ENCODE measurements at places on chromosomes 4 and X. TPM values are rescaled to one million over a fixed set of nuclear protein-coding genes. Genes with fewer than 3 reads are reported as not detected.
A peak's percentile ranks its signal among the peaks of the same experiment; 100 is the strongest.

- DNase-seq, result no peak
- H3K27ac ChIP-seq, result no peak overlapping the region
- no peaks in the 10 kb centered on the region for H3K36me3 ChIP-seq
- H3K4me3 ChIP-seq, result no peak overlapping the region
These were observed 9.6 kb upstream of the TMSB4X start for GRCh38 chrX:12965131-12965940.

DNA sequence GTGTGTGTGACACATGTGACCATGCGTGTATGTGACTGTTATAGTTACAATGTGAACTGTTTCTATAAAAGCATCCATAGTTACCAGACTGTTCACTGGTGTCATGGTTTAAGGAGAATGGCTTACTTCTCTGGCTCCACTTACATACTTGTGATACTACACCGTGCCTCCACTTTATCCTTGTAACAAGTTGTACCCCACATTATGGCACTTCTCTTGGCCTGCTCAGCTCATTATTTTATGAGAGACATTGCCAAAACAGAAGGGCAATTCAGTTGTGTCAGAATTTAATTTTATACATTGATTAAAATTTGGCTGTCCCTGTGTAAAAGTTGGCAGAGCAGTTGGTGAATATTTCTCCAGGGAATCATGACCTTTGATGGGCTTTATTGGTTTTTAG, 62.4 kb upstream of the TBC1D14 start:
- H3K27ac ChIP-seq, result no peak overlapping the region
- H3K4me3 ChIP-seq, result no peak overlapping the region
- no peaks in the 10 kb centered on the region for H3K27me3 ChIP-seq
- no peaks in the 10 kb centered on the region for H3K4me1 ChIP-seq
- peaks cover 41% of the 10 kb centered on the region for H3K36me3 ChIP-seq

GRCh38 chr4:56619160-56619559, 61.9 kb downstream of the HOPX start:
- H3K36me3 ChIP-seq, result no peaks in the 10 kb centered on the region
- H3K27me3 ChIP-seq, result no peaks in the 10 kb centered on the region
- no peak overlapping the region for H3K27ac ChIP-seq
- no peak overlapping the region for H3K4me3 ChIP-seq

GRCh38 chr4:71355045-71355444, 16.2 kb downstream of the SLC4A4 start:
- no peak overlapping the region for H3K27ac ChIP-seq
- no peak for DNase-seq
- H3K4me3 ChIP-seq, result no peak overlapping the region
- no peaks in the 10 kb centered on the region for H3K4me1 ChIP-seq

- no peaks in the 10 kb centered on the region for H3K27me3 ChIP-seq
- H3K4me3 ChIP-seq, result no peak overlapping the region
- no peaks in the 10 kb centered on the region for H3K36me3 ChIP-seq
- no peak overlapping the region for H3K27ac ChIP-seq
- no peaks in the 10 kb centered on the region for H3K4me1 ChIP-seq
These were observed 36.9 kb upstream of the PRSS12 start for GRCh38 chr4:118389721-118390120.

GRCh38 chr4:65645185-65645584, 25.1 kb downstream of the EPHA5 start:
- no peaks in the 10 kb centered on the region for H3K27me3 ChIP-seq
- no peaks in the 10 kb centered on the region for H3K36me3 ChIP-seq
- DNase-seq, result no peak
- H3K4me3 ChIP-seq, result no peak overlapping the region
- no peaks in the 10 kb centered on the region for H3K4me1 ChIP-seq

DNA sequence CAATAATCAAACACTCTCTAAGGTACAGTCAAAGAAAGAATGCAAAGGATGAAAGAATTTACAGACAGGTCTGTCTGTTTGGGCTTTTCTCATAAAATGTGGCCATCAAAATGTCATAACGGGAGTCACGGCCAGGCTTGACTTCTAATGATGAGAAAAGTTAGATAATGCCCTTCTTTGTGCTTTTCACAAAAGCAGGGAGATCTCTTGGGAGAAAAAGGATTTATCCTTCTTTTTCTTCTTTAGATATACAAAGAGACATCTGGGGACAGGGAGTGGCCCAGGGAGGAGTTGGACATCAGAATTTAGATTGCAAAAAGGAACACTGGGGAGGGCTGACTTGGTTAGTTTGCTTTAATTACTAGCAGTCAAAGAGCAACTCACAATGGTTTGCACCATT, 93.1 kb downstream of the SLC39A8 start:
- DNase-seq, result no peak
- no peaks in the 10 kb centered on the region for H3K4me1 ChIP-seq
- no peaks in the 10 kb centered on the region for H3K36me3 ChIP-seq

The UCHL1 gene
- 8.4 TPM for total RNA-seq

DNA sequence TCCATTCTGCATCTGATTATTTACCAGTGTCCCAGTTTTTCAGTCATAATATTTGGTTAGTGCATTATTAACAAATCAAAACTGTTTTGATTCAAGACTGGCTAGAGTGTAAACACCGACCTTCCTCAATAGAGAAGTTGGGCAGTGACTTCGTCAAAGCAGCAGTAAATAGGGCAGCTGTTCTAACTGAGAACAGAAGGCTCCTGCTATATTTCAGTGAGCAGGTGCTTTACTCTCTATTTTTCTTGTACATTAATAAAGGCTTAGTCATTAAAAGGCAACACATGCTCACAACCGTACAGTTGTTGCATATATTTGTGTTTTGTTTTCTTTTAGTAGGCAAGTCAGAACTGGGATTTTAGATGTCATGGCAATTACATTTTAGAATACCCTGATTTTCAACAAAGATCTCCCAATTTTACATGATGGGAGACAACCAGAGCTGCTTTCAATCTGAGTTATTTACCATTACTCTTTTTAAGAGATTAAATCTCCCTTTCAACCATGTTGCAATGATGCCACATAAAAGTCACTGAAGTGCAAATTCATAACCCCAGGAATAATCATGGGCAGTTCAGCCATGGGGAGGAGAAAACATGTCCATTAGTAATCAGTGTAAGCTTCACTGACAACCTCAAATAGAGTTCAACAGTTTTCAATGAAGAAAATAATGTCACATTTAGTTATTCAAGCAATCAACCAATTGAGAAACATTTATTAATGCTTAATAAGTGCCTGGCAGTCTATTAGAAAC, 233.3 kb downstream of the NDST4 start:
- no peak for DNase-seq
- no peaks in the 10 kb centered on the region for H3K27me3 ChIP-seq
- H3K36me3 ChIP-seq, result no peaks in the 10 kb centered on the region
- H3K27ac ChIP-seq, result no peak overlapping the region
- H3K4me1 ChIP-seq, result no peaks in the 10 kb centered on the region
- H3K4me3 ChIP-seq, result no peak overlapping the region

- H3K27me3 ChIP-seq, result peaks cover 90% of the 10 kb centered on the region
- H3K36me3 ChIP-seq, result no peaks in the 10 kb centered on the region
- H3K27ac ChIP-seq, result peak overlapping the region; percentile 36
These were observed 1.3 kb downstream of the MSX1 start for GRCh38 chr4:4860600-4861389.

DNA sequence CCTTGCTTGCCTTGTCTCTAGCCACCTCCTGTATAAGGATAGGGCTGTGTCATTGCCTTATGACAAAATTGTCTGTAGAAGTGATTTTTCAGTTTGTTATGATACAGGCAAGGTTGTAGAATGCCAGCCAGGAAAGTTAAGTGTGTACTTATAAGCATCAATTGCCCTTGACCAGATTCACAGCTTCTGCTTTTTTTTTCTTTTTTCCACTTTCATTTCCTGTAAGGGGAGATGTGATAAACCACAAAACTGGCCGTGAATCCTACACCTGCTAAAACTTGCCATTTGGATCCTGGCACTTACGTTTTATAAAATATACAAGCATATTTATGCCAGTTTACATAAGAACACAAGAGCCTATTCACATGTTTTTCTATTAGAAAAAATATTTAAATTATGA, 35.0 kb upstream of the BMPR1B start:
- no peak overlapping the region for H3K27ac ChIP-seq
- no peak for DNase-seq
- no peak overlapping the region for H3K4me3 ChIP-seq
- no peaks in the 10 kb centered on the region for H3K36me3 ChIP-seq
- H3K27me3 ChIP-seq, result no peaks in the 10 kb centered on the region

The CCDC120 gene
- total RNA-seq, result 9.5 TPM

DNA sequence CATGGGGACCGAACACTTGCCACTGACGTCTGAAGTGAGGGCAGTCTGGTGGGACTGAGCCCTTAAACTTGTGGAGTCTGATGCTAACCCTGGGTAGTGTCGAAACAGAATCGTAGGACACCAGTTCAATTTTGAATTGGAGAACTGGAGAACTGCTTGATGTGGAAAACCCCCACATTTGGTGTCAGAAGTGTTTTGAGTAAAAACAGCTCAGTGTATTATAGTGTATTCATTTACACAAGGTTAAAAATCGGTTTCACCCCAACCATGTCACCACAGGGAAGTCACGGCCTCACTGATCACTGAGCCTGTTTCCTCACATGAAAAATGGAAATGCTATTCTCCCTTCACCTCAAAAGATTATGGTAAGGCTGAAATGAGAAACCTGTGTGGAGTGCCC, 21.9 kb downstream of the PIN4 start:
- H3K36me3 ChIP-seq, result peaks cover 16% of the 10 kb centered on the region
- H3K27ac ChIP-seq, result no peak overlapping the region
- H3K27me3 ChIP-seq, result no peaks in the 10 kb centered on the region
- no peaks in the 10 kb centered on the region for H3K4me1 ChIP-seq
- no peak for DNase-seq
- no peak overlapping the region for H3K4me3 ChIP-seq

The VSIG1 gene
- 1.6 TPM for total RNA-seq

GRCh38 chrX:23013366-23013765, 13.6 kb downstream of the DDX53 start:
- no peaks in the 10 kb centered on the region for H3K27me3 ChIP-seq
- DNase-seq, result no peak
- no peak overlapping the region for H3K4me3 ChIP-seq
- no peak overlapping the region for H3K27ac ChIP-seq

The GNRHR gene
- not detected for total RNA-seq

DNA sequence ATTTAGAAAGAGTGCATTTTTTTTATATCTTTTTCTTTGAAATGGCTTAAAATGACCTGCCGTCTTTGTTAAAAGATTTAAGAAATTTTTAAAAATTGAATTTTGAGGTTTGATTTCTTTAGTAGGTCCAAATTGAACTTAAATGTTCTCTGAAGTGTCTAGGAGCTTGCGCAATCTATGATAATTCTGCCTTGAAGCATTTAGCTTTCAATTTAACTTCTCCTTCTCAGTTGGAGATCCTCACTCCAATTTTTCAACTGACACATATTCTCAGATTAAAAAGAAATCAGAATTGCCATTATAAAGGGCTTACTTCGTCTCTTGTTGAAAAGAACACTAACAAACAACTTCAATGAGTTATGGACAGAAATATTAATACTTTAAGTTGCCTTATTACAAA, 273.5 kb downstream of the TMA16 start:
- H3K27me3 ChIP-seq, result no peaks in the 10 kb centered on the region
- H3K36me3 ChIP-seq, result no peaks in the 10 kb centered on the region
- no peak overlapping the region for H3K4me3 ChIP-seq
- H3K27ac ChIP-seq, result no peak overlapping the region
- no peaks in the 10 kb centered on the region for H3K4me1 ChIP-seq

The UGT2B17 gene
- total RNA-seq, result 0.18 TPM

The TLR6 gene
- total RNA-seq, result 12.4 TPM

The GPC3 gene
- 50.2 TPM for total RNA-seq

GRCh38 chr4:14615671-14616070, 386.6 kb upstream of the CPEB2 start:
- H3K27me3 ChIP-seq, result no peaks in the 10 kb centered on the region
- H3K36me3 ChIP-seq, result no peaks in the 10 kb centered on the region
- H3K27ac ChIP-seq, result no peak overlapping the region

GRCh38 chr4:1416051-1416947, 10.1 kb upstream of the NKX1-1 start:
- H3K27ac ChIP-seq, result no peak overlapping the region
- peak; percentile 37 for DNase-seq
- no peaks in the 10 kb centered on the region for H3K36me3 ChIP-seq
- H3K4me3 ChIP-seq, result no peak overlapping the region

The CPLX1 gene
- total RNA-seq, result 3.9 TPM

DNA sequence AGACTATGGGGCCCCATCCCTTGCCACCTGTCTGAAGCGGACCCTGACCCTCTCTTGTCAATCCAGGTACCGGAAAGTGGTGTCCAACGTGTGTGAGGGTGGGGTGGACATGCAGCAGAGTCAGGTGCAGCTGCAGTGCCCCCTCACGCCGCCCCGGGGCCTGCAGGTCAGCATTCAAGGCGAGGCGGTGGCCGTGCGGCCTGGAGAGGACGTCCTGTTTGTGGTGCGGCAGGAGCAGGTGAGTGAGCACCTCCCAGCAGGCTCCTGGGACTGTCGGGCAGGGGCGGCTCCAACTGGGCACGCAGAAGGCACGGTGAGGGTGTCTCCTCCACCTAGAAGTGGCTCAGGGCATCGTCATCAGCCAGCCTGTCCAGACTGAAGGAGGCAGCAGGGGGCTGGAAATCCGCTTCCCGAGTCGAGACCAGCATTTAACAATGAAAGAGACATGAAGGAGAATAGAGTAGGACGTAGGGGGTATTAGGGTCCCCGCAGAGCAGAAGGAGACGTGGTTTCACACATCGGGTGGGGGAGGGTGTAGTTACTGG, 221.6 kb downstream of the AFAP1 start:
- DNase-seq, result no peak
- H3K4me3 ChIP-seq, result no peak overlapping the region
- no peaks in the 10 kb centered on the region for H3K36me3 ChIP-seq
- H3K27me3 ChIP-seq, result peaks cover 19% of the 10 kb centered on the region
- H3K4me1 ChIP-seq, result peaks cover 5% of the 10 kb centered on the region

The DRD5 gene
- not detected for total RNA-seq

The WDR17 gene
- total RNA-seq, result 5.6 TPM

DNA sequence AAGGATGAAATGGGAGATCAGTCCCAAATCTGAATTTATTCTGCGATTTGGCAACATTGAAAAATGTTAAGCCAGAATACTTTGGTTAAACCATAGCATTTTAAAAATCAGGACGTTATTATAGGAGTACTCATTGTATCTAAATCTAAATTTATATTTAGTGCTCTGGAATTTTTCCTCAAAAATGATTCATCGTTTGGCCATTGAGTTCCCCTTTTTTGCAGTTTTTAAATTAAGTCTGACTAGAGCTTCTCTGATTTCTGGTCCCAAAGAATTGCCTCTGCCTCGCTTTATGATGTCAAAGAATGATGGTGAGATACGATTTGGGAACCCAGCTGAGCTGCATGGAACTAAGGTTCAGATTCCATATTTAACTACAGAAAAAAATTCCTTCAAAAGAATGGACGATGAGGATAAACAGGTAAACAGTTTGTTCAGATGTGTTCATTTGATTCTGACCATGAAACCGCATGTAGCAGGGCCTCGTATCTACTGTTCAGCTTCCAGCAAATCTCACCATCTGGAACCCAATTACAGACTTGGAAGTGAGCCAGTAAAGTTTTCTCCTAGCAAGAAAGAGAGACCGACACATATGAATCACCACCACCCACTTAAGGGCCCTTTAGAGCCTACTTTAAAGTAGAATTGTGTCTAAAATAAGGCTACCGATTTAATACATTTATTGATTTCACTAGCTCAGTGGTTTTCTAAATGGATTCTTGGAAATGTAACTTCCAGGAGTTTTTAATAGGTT, 75.6 kb downstream of the REPS2 start:
- DNase-seq, result no peak
- H3K27me3 ChIP-seq, result no peaks in the 10 kb centered on the region
- H3K4me3 ChIP-seq, result no peak overlapping the region
- no peak overlapping the region for H3K27ac ChIP-seq
- no peaks in the 10 kb centered on the region for H3K4me1 ChIP-seq
